ENCODE measurements at places on chromosomes 6 and 20. TPM values are rescaled to one million over a fixed set of nuclear protein-coding genes. Genes with fewer than 3 reads are reported as not detected.

IL17A gene
- total RNA-seq = not detected

MLN gene
- 0.48 TPM for total RNA-seq

GRCh38 chr6:13653296-13653695 is 38.2 kb downstream of the NOL7 start:
- no peaks in the 10 kb centered on the region for H3K27me3 ChIP-seq
- no peak for DNase-seq
- H3K36me3 ChIP-seq = no peaks in the 10 kb centered on the region
- H3K4me1 ChIP-seq = no peaks in the 10 kb centered on the region
- H3K27ac ChIP-seq = no peak overlapping the region
- H3K4me3 ChIP-seq = no peak overlapping the region

DNA sequence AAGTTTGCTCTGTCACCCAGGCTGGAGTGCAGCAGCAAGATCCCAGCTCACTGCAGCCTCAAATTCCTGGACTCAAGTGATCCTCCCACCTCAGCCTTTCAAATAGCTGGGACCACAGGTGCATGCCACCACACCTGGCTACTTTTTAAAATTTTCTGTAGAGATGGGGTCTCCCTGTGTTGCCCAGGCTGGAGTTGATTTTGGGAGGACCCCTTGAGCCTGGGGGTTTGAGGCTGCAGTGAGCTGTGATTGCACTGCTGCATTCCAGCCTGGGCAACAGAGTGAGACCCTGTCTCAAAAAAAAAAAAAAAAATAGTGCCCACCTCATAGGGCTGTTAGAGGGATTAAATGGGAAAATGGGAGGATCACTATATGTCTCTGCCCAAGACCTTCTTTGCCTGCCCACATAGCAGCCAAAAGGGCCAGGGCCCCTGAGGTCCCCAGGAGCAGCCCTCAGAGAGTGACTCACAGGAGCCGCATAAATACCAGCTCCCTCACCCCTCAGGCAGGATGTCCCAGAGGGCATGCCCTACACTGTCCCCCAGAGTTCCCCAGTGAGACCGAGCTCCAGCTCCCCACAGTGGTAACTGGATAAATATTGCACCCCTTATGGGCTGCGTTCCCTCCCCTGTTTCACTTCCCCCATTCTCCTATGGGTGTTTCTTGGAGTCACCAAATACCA is 11.7 kb upstream of the MDGA1 start:
- no peak overlapping the region for H3K27ac ChIP-seq
- DNase-seq = no peak
- H3K4me3 ChIP-seq = no peak overlapping the region
- no peaks in the 10 kb centered on the region for H3K36me3 ChIP-seq
- H3K27me3 ChIP-seq = no peaks in the 10 kb centered on the region
- H3K4me1 ChIP-seq = no peaks in the 10 kb centered on the region

Measured in colonic mucosa (tissue), 4 donors.